Right lobe of liver (tissue), 6 donors: ENCODE measurements at places on chromosomes 3 and 15. TPM values are rescaled to one million over a fixed set of nuclear protein-coding genes. Genes with fewer than 3 reads are reported as not detected.

GRCh38 chr3:177119829-177120228, 77.5 kb downstream of the TBL1XR1 start:
- no peak for DNase-seq

DNA sequence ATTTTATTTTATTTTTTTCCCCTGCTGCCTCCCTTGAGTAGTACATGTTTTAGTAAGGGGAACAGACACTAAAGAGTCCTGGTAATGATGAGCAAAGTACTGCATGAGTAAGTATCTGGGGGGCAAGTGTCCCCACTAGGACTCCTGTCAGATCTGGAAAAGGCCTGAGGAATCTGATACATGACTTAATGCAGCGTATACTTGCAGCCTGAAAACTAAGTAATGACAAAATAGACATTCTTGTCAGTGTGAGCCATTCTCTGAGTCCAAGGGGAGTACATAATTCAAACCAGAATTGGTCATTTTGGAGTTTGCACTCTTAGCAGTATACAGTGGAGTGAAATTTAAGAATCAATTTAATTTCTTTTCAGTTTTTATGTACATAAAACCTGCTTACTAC, 27.5 kb downstream of the NXPE3 start:
- DNase-seq = no peak

DNA sequence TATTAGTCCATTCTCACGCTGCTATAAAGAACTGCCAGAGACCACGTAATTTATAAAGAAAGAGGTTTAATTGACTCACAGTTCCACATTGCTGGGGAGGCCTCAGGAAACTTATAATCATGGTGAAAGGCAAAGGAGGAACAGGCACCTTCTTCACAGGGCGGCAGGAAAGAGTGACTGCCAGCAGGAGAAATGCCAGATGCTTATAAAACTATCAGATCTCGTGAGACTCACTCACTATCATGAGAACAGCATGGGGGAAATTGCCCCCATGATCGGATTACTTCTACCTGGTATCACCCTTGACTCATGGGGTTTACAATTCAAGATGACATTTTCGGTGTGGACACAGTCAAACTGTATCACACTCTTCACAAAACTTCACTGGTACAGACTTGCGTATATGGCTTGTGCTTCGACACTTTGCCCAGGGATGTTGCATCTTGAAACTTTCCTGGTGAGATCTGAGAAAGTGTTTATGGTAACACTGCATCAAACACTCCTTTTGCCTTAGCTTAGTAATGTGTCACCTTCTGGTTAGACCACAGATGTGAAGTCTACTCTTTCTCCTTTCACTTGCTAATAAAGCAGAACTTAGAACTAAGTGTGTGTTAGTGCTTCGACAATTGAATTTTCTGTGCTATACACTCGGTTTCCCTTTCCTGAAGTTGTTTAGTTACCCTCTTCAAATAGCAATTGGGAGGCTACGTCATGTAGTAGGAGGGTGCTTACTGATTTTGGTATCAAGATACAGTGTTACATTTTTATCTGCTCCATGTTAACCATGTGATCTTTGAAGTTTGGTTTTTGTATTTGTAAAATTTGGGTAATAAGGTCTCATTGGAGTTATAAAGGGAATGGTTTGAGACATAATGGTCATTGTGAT, 185.7 kb downstream of the LPP start:
- DNase-seq = no peak

DNA sequence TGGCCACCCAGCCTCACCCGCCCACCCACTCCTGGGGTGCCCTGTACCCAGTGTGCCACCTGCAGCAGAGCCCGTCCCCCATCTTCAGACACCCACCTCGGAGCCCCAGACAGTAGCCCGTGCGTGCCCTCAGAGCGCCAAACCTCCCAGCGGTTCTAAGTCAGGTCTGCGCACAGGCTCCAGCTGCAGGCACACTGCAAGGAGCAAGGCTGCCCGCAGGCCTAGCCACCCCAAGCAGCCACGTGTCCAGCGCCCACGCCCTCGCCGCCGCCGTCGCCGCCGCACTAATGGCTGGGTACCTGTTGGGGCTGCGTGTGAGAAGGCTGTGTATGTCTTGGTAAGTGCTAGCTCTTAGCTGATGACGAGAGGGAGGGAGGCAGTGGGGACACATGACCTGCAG, 8.8 kb upstream of the CHST14 start:
- DNase-seq = no peak

DNA sequence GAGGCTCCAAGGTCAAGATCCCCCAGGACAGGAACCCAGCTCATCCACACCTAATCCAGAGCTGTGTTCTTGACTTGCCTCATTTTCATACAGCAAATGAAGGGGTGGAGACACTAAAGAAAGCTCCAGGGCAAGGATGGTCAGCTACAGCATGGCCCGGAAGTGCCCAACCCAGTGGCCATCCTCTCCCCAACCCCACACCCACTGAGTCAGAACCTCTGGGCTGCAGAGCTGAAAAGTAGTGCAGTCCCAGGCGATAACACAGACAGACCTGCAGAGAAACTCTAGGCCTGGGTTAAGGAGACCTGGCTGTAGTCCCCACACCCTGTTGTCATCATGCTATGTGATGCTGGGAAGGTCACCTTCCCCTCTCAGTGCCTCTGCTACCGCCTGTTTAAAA, 85.3 kb downstream of the SEMA5B start:
- no peak for DNase-seq

DNA sequence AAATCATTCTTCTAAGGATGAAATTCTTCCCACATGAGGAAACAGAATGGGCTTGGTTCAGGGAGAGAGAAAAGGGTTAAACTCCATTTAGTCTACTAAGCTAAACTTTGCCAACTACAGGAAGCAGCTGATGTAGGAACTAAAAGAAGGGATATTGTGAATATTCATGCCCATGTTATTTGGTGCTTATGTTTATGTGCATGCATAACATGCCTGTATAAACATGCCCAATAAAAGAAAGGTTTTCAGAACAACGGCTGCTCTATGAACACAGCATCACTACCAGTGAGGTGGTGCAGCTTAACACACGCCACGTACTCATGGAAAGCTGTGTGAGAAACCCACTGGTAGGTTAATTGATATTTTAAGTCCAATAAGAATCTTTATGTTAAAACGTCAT, 59.4 kb upstream of the VGLL4 start:
- no peak for DNase-seq

- no peak for DNase-seq
These were observed 101.6 kb upstream of the ANKRD28 start for GRCh38 chr3:15899388-15899787.

- no peak for DNase-seq
These were observed 232.6 kb downstream of the TBL1XR1 start for GRCh38 chr3:176964661-176965060.

DNA sequence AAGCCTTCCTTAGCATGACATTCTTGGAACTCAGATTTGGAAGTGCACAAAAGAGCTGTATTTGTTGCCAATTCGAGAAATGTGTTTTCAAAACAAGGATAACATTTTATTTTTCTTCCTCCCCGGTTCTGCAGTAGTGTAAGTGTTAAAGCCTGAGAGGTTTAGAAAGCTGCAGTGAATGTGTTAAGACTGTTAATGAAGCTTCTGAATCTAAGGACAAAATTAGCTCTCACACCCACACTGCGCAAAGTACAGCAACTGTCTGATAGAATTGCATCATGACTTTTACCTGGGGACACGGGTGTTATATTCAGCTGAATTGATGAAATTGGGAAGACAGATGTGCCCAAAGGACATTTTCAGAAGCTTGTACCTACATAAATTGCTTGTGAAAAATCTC, 344.4 kb downstream of the CADM2 start:
- DNase-seq = no peak

GRCh38 chr15:32134842-32135241, 104.5 kb downstream of the CHRNA7 start:
- no peak for DNase-seq

- no peak for DNase-seq
These were observed 77.6 kb upstream of the PROK2 start for GRCh38 chr3:71862371-71863140.

GRCh38 chr15:29612701-29613100, 209.6 kb downstream of the TJP1 start:
- DNase-seq = no peak

DNA sequence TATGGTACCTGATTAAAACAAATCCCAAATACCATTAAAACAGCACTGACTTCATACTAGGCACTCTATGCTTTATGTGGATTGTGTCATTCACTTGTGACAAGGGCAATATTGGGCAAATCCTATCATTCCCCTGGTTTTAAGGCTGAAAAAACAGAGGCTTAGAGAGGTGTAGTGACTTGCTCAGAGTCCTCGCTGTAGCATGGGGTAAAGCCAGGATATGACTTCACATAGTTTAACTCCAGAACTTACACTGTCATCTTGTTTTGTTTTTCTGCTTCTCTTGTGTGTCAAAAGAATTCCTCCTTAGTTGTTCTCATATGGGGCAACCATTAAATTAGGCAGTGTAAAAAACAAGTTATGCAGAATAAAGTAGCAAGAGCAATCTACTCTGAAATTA, 40.3 kb upstream of the ICE2 start:
- DNase-seq = no peak

DNA sequence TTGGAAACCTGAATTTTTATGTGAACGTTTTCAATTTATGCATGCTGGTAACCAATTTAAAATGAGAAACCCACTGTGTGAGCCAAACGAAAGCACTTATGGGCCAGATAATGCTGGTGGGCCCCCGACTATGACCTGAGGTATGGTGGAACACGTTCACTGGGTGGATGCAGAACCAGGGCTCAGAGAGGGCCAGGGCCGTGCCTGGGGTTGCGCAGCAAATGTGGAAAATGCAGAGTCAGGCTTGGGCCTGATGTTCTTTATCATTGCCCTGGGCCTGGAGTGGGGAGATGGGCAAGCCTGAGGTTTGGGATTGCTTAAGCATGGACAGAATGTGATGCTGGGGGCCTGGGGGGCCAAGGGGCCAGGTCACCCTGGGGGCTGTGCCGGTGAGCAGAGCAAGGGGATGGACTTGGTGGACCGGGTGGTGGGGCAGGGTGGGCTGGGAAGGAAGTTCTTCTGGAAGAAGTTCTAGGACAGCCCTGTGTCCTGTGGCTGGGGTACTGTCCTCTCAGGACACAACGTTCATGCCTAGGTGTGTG, 17.9 kb downstream of the FBLN2 start:
- DNase-seq = no peak

POTEB2 gene
- not detected for total RNA-seq

ARGFX gene
- not detected for total RNA-seq

GAP43 gene
- not detected for total RNA-seq

ATP13A5 gene
- not detected for total RNA-seq

CHDH gene
- total RNA-seq = 42.9 TPM

FSIP1 gene
- total RNA-seq = 0.74 TPM

IFT122 gene
- total RNA-seq = 9.1 TPM

CIDEC gene
- total RNA-seq = 1.1 TPM
